ENCODE measurements at places on chromosomes 16 and 17.
A peak's percentile ranks its signal among the peaks of the same experiment; 100 is the strongest.

- no peak for DNase-seq
These were observed 158.2 kb upstream of the MAF start for GRCh38 chr16:79758615-79759346.

DNA sequence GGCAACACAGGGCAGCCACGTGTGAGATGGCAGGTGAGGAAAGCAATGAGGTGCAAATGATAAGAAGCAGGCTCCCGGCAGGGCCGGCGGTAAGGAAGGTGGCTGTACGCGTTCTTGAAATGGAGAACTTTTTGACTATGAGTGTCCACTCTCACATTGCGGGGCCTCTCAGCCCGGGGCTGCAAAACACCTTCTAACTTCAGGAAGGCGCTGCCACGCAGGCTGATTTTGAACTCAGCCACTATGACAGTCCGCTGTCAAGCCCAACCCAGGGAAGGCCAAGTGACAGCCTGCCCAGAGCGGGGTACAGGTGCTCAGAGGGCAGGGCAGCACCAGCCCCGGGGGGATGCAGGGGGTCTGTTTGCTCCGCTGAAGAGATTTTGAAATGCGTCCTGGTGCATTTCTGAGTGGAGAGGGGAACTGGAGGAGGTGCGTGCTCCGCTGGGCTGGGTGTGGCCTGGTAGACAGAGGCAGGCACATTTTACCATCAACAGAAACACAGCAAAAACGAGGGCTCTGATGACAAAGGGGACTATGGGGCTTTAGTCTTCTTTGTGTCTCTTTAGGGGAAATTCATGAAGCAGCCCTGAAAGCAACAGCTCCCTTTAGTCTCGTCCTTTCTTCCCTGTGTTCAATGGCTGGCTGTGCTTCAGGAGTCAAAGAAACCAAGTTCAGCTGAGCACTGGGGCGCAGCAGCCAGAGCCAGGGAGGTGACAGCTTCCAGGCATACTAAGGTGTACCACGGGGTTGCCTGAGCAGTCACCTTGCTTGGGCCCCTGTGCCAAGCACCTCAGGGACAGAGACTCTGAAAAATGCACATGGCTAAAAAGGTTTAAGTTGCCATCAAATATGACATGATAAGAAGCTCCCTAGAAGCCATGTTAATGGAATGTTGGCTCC is 14.6 kb upstream of the SREBF1 start:
- no peak for DNase-seq

DNA sequence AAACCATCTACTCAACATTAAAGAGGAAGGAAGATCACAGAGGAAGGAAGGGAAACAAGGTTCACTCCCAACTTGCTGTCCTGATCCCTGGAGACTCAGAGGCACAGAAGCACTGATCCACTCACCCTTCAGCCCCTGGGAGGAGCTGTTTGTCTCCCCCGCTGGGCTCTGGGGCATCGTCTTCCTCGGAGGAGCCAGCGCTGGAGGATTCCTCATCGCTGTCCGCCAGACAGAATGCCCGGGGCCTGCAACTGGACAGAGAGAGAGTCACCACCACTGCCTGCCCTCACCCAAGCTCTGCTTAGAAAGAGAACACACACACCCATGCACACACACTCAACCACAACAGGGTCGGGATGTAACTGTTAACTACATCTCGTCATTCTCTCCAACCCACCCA is 24.8 kb upstream of the ERN1 start:
- no peak for DNase-seq

DNA sequence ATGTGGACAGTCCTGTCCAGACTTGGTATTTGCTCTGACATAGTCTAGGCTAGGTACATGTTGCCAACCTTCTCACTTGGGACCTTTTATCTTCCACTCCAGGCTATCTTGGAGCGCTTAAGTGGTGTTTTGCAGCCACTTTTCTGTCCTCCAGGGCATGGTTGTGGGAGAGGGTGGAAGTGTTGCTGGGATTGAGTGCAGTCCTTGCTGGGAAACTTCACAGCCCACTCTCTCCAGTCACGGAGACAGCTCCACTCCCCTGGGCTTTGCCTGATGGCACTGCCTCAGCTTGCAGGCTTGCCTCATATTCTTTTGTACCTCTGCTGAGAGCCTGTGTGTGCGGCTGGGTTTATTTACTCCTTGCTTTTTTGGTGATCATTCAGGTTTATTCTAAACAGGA is 17.4 kb downstream of the RPA1 start:
- DNase-seq, result no peak

DNA sequence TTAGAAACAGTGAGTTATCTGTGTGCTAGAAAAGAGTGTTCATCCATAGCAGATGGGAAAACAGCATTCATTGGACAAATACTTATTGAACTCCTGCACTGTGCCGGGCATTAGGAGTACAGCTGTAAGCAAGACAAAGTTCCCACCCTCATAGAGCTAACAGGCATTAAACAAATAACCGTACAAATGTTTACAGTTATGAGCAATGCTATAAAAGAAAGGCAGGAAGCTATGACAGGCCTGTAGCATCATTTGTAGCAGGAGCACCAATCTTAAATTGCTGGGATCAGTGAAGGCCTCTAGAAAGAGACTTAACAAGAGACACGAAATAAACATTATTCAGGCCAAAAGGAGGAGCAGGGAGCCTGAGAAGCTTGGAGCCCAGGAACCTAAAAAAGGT is 15.6 kb downstream of the SDR42E1 start:
- no peak for DNase-seq

DNA sequence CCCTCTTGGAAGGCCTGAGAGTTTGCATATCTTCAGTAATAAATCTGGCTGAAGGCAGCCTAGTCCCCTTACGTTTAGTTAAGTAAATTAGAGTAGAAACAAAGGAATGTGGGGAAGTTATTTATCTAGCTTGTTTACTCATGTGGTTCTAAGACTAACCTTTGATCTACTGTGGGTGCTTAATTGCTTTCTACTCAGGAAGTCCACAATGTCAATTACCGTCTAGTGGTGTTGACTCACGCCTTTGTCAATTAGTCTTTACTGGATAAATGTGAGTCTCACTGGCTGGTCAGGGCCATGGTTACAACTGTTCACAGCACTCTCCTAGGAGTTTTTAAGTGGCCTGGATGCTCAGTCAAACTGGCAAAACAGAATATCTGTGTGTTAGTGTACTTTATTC is 2338.4 kb downstream of the TP53TG3F start:
- DNase-seq, result no peak

- DNase-seq, result no peak
These were observed 13.2 kb downstream of the CNTNAP1 start for GRCh38 chr17:42695500-42695899.

GRCh38 chr16:5506021-5506420 is 408.4 kb upstream of the EEF2KMT start:
- no peak for DNase-seq

DNA sequence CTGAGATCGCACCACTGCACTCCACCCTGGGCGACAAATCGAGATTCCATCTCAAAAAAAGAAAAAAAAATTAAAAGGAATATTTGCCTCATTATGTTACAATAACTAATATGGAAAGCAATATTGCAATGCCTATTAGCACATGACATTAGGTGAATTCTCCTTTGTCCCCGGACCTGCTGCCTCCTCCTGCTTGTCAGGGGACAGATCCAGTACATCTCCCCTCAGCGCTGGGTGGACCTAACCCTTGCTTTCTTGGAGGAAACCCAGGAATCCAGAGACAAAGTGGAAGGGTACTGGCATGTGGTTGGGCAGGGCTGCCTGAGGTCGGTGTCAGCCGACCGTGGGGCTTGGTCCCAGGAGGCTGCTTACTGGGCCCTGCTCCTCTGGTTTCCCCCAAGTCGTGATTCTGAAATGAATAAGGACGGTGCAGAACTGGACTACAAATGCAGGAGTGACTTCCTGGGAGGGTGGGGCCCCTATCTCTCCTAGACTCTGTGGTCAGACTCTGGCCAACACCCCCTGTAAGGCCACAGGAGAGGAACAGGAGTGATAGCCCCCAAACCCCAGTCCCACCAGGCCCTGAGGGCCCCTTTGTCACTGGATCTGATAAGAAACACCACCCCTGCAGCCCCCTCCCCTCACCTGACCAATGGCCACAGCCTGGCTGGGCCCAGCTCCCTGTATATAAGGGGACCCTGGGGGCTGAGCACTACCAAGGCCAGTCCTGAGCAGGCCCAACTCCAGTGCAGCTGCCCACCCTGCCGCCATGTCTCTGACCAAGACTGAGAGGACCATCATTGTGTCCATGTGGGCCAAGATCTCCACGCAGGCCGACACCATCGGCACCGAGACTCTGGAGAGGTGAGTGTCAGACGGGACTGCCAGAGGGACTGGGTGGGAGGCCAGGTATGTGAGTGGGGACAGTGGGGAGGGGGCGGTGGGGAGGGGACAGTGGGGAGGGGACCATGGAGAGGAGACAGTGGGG is at the start of gene HBZ:
TSS of gene HBZ (plus strand) at position 504 of the 988 bp plus-strand sequence. CDS start at position 770, 266 bp downstream.
- DNase-seq, result no peak

DNA sequence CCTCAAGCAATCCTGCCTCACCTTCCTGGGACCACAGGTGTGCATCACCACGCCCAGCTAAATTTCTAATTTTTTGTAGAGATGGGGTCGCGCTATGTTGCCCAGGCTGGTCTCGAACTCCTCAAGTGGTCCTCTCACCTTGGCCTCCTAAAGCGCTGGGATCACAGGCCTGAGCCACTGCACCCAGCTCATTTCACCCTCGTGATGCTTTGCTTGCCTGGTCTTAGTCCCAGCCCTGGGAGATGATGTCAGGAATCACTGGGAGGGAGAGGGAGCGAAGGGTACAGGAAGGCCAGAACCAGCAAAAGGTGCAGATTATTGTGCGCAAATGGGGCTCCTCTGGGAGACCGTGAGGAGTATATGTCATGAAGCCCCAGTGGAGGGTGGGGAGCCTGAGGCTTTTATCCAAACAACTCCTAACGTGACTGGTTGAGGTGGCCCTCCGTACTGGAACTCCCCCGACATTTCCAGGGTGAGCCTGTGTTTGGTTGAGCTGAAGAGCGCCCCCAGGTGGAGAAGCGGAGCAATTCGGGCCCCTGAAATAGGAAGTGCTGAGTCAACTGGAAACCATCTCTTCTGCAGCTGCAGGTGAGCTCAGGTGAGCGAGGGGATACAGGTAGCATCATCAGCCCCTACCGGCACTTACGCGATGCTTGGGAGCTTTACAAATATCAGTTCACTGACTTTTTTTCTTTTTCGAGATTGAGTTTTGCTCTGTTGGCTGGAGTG is 41.2 kb upstream of the HAPSTR1 start:
- DNase-seq, result peak; percentile 79

- no peak for DNase-seq
These were observed 54.4 kb downstream of the COX10 start for GRCh38 chr17:14123619-14124278.

DNA sequence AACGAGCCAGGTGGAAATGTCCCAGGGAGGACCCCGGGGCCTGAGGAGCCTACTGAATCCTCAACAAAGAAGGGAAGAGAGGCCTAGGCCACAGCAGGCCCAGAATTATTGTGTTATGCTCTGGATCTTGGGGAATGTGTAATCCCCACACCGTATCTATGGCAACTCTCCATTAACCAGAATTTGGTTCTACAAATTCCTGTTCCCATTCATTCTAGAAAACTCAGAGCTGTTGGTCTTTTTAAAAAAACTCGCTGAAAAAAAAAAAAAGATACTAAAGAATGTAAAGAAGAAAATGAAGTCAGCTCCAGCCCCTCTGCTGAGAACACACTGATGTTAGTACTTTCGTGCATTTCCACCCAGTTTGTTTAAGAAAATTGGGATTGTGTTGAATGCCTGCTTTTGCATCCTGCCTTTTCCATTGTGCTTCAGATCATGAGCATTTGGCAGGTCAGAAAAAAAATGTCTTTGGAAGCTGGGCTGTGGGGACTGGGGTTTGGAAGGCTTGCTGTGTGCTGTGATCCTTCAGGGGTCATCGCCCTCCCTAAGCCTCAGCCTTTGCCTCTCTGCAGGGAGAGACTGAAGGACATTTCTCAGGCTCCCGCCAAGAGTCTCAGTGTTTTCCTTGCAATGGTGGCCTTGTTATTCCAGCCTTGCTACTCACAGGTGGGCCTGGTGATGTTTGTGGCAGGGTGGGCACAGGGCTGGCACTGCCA is 69.5 kb downstream of the SREBF1 start:
- no peak for DNase-seq

GRCh38 chr16:29900888-29901606 is 759 bp downstream of the ASPHD1 start:
- DNase-seq, result no peak

GRCh38 chr17:7444682-7445618 is at the start of gene CHRNB1:
Gene CHRNB1 (plus strand): TSS chr17:7445061. CDS start chr17:7445128, 67 bp downstream.
- DNase-seq, result no peak

GRCh38 chr16:65318138-65318537 is 196.3 kb upstream of the CDH11 start:
- DNase-seq, result no peak

DNA sequence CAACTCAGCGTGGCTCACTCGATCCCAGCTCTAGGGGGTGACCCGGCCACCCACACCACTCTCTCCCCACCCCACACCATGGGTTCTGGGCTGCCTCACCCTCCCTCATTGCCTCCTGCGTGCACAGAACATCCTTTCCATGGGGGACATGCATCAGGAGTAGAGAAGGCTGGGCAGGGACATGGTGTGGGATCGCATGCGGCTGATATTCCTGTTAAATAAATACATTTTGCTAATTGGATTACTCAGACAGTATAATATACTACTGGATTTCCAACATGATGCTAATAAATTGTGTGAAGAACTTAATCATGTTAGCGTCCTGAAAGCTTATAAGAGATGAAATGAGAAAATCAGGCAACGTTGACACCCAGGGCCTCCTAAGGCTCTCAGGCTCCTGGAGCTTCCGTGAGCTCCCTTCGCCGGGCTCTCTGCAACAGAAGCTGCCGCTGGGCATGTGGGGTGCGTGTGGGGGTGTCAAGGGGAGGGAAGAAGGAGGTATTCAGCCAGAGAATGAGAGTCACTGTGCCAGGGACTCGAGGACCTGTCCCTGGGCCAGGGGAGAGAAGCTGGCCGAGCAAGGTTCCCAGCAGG is 173.1 kb upstream of the TNRC6C start:
- no peak for DNase-seq

GRCh38 chr17:4534928-4535666 is 20.1 kb downstream of the MYBBP1A start:
- DNase-seq, result no peak

- DNase-seq, result no peak
These were observed 450.3 kb upstream of the CDH11 start for GRCh38 chr16:65572156-65572555.

- DNase-seq, result no peak
These were observed 72.0 kb downstream of the HS3ST2 start for GRCh38 chr16:22885951-22886350.

DNA sequence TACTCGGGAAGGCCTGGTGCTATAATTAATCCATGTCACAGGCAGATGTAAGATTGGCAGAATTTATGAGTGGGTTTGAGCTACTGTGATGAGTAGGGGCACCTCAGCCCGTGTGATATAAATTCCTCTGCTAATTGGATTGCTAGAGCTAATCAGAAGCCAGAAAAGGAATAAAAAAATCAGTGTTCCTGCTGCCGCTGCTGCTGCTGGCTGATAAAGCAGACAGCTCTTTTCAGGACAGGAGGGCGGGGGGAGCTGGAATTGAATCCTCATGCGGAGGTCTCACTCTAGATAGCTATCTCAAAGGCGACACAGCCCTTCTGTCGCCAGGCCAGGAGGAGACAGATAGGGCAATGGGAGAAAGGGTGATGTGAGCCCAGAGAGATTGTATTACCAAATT is 182.7 kb upstream of the ZFHX3 start:
- DNase-seq, result no peak
